ENCODE measurements at places on chromosomes 6 and 20.

DNA sequence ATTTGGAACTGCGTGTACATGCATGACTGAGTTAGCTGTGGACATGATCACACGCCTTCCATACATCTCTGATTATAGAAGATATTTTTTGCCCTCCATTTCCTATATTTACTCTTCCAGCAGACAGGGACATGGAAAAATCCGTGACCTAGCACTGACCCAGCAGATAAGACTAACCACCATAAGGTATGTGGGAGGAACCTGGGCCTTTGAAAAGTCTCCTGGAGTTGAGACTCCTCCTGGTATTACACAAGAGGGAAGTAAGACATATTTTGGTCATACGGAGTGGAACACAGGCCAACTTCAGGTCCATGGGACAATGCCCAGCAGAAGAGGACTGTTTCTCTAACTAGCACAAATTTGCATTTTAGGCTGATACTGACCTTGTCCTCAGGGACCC lies 13.7 kb upstream of the SIRPB1 start:
- no peak for DNase-seq

GRCh38 chr20:3613821-3614440 lies 49.3 kb downstream of the GFRA4 start:
- no peak for DNase-seq

GRCh38 chr20:10131732-10132345 lies 86.8 kb upstream of the SNAP25 start:
- DNase-seq = no peak

- no peak for DNase-seq
Observed at GRCh38 chr20:14543040-14543439, 205.6 kb upstream of the FLRT3 start.

- no peak for DNase-seq
Observed at GRCh38 chr20:31607640-31608250, 2.7 kb downstream of the ID1 start.

DNA sequence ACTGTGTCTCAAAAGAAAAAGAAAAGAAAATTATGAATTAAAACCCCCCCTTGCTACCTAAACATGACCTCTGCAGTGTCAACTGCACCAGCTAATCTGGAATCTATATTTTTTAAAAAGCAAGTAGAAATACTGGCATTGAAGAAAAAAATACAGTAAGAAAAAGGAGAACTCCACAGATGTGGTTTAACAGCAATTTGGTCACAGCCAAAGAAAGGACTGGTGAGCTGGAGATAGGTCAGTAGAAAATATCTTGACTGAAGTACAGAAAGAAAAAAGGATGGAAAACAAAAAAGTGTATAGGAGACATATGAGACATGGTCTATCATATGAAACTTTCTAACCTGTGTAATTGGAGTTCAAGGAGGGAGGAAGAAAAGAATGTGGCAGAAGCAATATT lies 44.1 kb upstream of the ERVFRD-1 start:
- no peak for DNase-seq

DNA sequence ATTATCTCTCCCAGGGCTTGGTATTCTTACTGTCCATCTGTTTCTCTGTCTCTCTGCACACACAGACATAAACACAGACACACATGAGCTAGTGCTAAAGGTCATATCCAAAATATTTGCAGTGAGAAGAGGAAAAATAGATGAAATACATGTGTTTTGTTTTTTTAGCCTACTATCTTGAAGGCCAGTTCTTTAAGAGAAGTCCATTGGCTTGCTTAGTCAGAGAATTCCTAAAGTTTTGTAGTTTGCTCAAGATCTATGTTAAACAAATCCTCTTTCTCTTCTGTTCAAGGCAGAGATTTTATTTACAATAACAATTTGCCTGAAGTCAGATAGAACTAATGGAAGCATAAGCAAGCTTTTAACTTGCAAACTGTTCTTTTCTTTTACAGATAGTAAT lies 120.0 kb upstream of the AKIRIN2 start:
- DNase-seq = no peak

- DNase-seq = no peak
Observed at GRCh38 chr6:124073021-124073420, 269.4 kb downstream of the NKAIN2 start.

DNA sequence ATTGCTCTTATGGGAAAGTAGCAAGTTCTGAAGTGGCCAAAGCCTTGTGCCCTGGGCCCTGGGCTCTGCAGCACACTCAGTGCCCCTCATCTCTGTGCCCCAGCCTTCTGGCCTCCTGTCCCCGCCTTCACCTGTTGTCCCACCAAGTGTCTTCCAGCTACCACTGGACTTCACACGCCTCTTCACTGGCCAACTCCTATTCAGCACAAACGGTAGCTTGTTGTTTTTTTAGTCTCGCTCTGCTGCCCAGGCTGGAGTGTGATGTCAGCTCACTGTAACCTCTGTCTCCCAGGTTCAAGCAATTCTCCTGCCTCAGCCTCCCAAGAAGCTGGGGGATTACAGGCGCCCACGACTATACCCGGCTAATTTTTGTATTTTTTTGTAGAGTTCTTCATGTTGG lies 4.8 kb downstream of the CCHCR1 start:
- no peak for DNase-seq

DNA sequence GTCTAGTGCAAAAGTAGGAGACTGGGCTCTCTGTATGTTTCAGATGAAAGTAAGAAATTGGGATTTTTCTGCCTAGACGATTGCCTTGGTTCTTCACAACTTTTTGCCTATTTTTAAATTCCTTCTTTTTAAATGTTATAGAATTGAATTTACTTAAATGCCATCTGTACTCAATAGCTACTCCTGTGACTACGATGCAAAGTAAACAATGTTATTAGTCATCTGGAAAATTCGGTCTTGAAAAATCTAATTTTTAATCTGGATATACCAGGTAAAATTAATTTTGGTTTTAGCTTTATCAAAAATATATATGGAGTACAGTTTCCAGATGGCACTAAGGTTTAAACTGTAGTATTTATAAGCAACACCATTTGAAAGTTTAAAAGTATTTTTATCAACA lies 472.2 kb downstream of the UTRN start:
- no peak for DNase-seq

DNA sequence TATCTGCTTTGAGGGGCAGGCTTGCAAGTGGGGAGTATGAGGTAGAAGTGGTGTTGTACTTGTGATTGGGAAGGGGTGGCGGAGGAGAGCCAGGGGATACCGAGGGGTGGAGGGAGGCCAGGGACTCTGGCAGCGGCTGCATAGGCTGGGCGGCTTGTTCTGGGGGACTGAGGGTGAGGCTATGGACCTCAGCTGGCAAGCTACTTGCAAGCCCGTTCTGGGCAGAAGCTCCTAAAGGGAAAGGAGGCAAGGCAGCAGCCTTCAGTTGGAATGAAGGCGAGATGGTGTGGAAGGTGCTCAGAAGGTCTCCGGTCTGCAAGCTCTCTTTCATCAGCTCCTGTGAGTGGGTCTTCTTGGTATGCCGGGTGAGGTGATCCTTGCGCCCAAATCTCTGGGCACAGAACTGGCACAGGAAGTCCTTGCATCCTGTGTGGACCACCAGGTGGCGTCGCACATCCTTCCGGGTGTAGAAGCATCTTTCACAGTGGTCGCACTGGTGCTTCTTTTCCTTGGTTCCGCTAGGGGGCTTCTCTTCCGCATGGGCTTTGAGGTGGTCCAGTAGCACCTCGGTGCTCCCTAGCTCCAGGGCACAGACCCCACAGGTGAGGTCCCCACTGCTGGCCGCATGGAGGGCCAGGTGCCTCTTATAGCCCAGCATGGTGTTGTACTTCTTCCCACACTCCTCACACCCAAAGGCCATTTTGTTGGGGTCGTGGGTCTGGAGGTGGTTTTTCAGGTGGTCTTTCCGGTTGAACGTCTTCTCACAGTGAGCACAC lies 66.0 kb downstream of the PLAGL1 start:
- DNase-seq = no peak
